NCI-H510A (cell line): ENCODE measurements at places on chromosomes 7 and 10.

DNA sequence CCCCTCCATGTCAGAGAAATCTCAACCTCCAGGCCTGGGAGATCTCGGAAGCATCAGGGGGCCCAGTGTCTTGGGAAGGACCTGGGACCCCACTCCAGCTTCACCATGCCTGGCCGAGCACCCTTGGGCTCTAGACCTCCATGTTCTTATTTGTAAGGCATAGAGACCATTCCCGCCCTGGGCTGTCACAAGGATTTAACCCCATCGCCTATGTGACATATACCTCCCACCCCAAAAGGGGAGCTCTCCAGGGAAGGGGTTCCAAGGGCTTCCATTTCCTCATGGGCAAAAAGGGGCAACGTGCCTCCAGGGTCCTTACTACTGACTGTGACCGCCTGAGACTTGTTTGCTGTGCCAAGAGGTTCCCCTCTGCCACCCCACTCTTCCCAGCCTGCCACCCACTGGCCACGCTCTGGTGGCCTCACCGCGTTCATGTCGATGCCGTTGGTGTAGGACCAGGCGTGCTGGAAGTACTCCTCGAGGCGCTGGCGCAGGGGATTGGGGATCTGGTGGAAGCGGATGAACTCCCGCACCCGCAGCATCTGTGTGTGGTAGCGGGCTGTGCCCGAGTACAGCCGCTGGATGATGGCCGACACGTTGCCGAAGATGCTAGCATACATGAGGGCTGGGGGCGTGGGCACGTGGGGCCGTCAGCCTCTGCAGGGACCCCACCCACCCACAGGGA, 27.5 kb downstream of the KCNH2 start:
- no peak for DNase-seq

DNA sequence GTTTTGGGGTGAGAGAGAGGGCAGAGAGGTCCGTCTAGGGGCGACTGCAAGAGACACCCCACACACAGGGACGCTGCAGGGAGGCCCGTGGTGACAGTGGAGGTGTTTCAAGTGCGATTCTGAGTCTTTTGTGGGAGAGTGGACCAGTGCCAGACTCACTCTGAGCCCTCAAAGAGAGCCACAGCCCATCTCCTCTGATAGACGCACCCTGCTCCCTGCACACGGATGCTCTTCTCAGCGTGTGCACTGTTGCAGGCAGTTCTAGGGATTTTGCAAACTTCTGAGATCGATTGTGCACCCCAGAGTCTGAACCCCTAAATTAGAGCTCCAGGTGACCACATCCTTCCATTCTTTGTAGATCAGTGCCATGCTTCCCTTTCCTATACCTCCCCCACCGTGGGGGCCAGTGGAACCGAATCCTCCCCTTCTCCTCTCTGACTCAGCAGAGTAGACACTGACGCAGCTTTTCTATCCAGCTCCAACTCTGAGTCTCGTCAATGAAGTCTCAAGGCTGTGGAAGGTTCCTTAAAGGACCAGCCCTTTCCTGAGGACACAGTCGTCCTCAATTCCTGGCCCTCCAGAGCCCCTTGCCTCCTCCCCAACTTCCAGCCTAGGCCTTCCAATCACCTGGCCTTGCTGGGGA, 83.8 kb downstream of the TMEM130 start:
- no peak for DNase-seq

DNA sequence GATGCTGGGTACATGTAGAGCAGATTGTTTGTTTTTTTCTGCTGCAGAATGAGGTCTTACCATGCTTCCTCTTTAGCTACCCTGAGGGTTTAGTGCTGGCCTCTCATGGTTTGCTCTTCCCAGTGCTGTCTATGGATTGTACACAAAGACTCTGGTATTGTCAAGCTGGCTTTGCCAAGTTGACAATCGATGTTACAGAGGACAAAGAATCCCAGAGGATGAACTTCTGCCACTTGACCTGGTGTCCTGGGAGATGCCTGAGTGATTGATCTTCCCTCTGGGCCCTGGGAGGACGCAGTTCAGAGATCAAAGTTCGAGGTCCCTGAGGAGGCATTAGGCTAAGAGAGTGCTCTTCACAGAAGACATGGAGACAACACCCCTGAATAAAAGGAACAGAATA, 865.4 kb downstream of the CCSER2 start:
- no peak for DNase-seq

- no peak for DNase-seq
These were observed 144.2 kb upstream of the TNRC18 start for GRCh38 chr7:5567790-5568189.

GRCh38 chr10:24920907-24921881, 31.2 kb downstream of the PRTFDC1 start:
- no peak for DNase-seq

GRCh38 chr7:113289140-113289740, 170.9 kb upstream of the SMIM30 start:
- no peak for DNase-seq

DNA sequence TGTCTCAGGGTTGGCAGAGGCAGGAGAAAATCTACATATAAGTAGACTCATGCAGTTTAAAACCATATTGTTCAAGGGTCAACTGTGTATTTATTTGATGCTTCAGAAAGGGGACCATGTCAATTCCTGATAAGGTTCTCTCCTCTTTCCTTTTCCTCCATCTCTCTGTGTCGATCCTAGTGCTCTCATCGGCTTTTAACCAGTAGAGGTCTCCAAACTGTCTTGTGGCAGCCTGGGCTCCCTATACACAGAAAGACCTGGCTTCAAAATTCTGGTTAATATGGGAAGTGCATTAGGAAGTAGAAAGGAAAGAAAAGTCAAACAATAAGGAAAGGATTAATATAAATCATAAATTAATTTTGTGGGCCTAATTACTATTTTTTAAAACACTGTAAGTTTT, 304.4 kb upstream of the C7orf33 start:
- DNase-seq = no peak

DNA sequence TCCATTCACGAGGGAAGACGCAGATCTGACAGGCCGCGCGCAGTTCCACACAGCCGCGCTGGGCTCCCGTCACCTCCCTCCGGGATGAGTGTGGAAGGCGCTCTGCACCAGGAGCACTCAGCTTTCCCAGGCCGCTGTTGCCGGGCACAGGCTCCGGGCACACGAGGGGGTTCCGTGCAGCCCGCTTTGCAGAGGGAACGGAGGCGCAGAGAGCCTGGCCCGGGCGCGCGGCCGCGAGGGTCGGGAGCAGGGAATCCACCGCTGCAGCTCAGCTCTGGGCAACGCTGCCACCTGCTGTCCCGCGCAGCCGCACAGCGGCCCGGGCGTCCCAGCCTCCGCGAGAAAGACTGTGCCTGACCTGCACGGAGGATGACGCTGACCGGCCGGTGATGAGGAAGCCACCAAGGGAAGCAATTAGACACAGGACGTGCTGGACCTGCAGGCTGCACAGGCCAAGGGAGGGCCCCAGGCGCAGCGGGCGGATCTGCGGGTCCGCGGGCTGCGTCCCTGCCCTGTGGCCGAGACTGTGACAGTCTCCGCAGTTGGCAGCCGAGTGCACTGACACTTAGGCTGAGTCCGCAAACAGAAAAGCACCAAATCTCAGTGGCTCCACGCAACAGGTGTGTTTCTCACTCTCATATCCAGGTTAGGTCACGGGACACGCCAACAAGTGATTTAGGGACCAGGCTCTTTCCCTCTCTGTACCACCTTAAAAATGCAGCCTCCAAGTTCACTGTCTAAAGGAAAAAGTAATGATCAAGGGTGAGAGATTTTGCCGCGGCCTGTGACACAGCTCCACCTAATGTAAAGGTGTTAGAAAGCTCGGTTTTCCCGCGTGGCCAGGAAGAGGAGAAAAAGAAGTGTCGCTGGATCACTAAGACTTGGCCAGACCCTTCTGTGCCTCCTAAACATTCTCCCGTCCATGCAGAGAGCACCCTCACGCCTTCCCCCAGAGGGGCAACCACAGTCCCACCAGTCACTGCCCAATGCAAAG, 94.5 kb downstream of the SEC61G start:
- peak; percentile 71 for DNase-seq

- DNase-seq = no peak
These were observed 2.3 kb upstream of the TFEC start for GRCh38 chr7:116032886-116033285.

DNA sequence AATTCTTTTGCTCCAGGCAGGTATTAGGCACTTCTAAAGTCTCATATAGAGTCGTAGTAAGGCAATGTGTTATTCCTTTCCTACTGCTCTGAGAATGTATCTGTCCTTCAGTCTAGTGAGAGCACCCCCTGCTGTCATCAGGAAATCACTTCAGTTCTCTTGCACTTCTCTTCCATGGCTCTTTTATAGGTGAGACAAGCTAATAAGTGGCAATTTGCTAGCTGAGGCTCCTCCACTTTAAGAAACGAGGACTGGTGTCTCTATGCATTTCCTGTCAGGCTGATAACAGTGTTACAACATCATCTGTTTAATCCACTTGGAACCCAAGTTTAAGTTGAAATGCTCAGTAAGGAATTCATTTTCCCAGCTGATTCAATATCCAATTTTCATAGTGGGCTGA, 350.6 kb downstream of the TFEC start:
- no peak for DNase-seq
